ENCODE measurements at places on chromosomes 12 and 14.

DNA sequence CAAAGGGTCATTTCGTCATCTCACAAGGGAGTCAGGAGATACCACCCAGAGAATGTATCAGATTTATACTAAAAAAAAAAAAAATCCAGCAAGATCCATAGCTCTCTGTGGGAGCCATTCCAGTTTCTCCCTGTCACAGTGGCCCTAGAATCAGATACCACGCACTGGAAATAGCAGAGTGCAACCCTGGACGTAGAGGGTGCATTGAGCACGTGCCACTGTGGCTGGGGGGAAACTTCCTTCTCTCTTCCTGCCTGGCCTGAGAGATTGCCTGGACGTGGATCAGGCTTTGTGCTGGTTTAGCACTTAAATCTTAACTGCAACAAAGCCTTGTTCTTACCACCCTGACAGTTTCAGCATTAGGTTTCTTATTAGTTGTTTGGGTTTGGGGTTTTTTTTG is 124.3 kb downstream of the FBXL14 start:
- DNase-seq: no peak

DNA sequence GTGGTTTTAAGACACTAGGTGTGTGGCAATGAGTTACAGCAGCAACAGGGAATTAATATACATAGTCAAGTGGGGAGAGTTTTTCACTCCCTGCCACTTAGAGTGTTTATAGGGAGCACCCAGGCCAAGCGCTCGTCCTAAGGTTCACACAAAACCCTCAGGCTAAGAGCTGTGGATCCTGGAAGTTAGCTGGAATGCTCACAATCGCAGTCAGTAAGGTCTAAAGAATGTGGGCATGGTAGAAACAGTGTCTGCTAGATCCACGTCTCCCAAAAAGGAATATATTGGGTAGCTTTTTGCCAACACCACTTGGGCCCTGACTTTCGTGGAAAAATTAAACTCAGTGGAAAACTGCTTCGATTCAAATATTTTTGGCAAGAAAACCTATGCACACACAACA is 36.6 kb downstream of the STAB2 start:
- no peak for DNase-seq

GRCh38 chr12:96238336-96239047 is 44.3 kb downstream of the ELK3 start:
- no peak for DNase-seq

DNA sequence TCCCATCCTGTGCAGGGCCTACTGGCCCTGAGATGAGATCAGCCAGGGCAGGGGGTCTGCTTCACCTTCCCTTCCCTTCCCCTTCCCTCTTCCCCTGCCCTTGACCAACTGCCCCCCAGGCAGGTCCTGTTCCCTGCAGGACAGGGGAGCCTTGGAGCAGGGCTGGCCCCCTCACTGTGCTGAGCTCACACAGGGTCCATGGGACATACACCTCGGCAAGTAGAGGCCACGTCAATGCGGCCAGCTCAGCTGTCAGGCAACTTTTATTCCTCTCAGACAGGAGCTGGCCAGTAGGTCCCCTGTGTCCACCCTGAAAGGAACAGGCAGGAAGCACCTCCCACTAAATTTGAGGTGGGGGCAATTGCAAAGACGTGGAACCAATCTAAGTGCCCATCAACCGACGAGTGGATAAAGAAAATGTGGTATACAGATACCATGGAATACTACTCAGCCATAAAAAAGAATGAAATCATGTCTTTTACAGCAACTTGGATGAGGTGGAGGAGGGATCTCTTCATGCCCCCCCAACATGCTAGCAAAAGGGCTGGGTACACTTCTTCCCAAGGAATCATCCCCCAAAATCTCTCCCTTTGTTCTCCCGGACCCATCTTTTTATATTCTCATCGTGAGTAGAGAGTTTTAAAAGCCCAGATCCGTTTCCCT is 148.7 kb downstream of the BCL11B start:
- no peak for DNase-seq

- no peak for DNase-seq
These were observed 393.5 kb downstream of the NOVA1 start for GRCh38 chr14:26204366-26204727.

DNA sequence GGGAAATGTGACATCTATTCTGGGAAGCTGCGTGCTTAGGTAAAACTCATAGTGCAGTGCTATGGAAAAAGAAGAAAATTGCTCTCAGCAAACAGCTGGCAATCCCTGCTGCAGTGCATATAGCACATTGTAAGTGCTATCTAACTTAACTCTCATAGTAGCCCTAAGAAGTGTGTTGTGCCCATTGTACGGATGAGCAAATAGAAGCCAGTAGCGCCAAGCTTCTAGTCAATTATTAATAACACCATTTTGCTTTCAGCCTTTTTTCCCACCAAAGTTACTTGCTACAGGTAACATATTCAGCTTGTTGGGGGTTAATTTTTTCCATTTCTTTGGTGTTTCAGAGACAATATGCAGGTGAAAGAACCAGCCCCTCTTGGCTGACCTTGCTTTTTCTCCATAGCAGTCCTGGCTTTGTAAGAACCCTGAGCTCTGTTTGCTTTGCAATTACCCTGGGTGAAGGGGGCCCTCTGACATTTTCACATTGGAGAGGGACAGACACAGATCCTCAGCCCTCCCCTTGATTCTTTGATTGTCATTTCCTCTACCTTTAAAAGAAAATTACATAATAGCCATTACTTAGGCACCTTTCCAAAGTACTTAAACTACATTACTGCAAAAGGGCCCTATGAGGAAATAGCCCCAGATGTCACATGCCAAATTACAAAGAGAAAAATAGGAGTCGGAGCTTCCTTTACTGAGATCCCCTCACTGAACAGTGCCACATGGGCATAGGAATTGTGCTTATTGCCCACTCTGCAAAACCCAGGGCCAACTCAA is 576.2 kb upstream of the TBX3 start:
- no peak for DNase-seq

DNA sequence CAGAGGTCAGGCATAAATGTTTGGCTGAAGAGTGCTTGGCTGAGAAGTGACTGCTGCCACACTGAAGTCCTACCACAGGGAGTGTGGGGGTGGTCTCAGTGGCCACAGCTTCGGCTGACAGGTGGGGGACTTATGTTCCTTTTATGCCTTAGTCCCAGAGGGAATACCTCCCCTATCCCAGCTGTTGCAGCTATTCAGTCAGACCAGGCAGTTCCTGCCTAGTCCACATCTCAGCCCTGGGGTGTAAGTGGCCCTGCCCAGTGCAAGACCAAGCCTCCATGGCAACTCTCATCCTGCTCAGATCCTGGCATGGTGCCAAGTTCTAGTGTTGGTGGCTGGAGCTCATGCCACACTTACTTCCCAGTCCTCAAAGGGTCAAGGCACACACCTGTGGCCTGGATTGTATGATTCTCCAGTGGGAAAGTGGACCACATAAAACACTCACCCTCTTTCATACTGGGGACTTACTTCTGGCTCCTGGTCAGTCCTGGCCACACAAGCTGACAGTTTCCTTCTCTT is 161.3 kb upstream of the CAND1 start:
- no peak for DNase-seq

DNA sequence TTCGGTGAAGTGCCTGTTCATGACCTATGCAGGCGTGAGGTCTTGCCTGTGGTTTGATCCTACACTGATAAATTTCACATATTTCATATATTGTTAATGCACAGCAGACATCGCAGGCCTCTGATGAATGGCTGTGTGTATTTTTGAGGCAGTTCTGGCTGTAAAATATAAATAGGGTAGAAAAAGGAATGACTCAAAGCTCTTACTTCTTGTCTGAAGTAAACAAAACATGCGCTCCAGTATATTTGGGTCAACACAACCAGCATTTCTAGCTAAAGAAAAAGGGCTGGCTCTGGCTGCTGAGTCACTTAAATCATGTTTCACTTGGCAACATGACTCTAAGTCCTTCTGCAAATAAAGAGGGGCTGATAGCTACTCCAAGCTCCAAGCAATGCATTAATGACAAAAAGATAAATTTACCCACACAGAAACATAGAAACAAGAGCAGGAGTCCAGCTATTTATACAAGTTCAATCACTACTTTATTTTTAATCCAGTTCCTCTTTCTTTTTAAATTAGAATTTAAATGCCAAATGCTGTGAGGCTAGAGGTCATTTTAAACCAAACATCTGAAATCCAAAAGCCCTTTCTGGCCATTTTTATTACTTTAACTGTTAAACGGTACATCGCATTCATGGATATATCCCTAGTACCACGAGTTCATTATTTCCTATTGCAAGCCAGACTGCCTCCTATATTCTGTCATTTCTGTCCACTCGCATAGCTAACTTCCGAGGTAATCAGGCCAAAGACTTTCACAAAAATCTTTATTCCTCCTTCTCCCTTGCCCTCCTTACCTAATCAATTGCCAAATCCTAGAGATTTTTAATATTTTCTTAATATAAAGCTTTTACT is 54.3 kb upstream of the TMCC3 start:
- no peak for DNase-seq

DNA sequence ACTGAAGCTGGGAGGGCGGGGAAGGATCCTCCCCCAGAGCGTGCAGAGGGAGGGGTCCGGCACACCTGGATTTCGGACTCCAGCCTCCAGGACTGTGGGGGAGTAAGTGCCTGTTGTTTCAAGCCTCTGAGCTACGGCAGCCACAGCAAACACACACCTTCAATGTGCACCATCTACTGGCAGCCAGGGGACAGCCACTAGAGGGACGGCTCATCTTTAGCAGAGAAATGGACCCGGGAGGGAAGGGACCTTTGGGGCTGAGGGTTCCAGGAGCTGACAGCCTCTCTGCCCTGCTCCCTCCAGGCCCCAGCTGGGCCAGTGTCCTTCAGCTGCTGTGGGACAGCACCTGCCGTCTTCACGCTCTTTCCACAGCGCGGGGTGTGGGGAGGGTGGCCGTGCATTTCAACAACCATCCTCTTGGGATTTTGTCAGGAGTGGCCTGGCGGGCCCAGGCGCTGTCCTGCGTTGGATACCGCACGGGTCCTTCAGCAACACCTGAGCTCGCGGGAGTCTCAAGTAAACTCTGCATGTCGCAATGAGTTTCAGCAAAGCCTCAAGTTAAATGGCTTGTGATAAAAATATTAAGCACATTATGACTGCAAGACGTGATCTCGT is 209.2 kb upstream of the C14orf180 start:
- DNase-seq: no peak

- DNase-seq: no peak
These were observed 7.6 kb upstream of the STK38L start for GRCh38 chr12:27236498-27236897.

DNA sequence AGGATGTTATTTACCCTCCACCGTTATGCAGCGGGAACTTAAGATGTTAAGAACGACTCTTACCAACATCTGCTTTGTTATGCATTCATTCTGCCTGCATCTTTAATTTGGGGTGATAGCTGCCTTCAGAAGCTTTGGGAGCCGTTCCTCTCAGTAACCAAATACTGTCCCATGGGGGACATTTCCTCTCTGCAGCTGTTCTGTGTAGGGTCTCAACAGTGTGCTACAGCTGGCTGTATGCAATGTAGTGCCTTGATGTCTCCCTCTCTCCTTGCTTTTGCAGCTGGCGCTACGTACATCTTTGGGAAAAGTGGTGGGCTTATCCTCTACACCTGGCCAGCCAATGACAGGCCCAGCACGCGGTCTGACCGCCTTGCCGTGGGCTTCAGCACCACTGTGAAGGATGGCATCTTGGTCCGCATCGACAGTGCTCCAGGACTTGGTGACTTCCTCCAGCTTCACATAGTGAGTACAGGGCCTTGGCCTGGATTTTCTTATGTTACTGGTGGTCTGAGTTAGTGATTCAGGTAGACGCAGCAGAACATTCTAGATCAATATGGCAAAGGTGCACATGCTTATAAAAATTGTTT is 744.3 kb downstream of the DIO2 start:
- no peak for DNase-seq

DNA sequence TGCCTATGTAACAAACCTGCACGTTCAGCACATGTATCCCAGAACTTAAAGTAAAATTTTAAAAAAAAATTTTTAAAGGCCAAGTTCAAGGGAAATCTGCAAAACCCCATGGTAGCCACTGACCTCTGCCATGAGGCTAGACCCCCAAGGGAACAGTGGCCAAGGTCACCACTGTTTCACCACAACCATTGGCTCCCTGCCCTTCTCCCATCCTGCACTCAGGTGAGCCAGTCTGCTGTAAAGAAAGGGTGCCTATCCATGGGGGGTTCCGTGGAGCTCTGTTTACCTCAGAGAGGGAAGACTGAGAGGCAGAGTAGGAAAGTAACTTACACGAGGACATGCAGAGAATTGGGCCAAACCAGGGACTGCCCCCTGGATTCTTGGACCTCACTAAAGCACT is 38.6 kb downstream of the VWF start:
- DNase-seq: no peak

DNA sequence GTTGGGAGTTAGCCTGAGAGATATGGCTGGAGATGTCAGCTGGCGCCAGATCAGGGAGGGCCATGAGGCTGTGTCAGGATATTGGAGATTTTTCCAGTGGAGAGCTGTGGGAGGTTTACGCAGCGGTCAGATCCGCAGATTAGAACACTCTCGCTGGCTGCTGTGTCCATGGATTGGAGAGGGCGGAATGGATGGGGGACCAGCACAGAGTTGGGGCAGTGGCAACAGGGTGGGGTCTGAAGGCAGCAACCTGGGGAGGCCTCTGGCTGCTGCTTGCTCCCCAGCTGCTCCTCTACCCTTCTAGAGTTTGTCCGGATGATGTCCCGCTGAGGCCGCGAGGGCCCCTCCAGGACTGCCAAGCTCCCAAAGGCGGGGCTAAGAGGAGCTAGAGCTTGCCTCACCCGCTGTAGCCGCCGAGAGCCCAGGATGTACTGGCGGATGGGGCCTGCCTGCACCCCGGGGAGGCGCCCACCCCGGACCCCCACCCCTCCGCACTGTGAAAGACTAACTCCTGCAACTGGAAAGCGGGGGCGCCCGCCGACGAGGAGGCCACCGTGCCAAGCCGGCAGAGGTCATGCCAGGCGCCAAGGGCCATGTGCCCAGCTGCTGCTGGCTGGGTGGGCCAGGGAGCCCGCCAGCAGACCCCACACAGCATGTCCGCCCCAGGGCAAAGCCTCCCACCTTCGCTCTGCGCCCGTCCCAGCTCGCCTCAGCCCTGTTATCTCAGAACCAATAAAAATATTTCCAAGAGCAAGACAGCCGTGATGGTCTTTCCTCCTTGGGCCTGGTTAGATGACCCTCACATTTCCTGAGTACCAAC is 20.2 kb upstream of the MLEC start:
- no peak for DNase-seq

Data from hippocampal formation (tissue), 2 donors.